ENCODE measurements at places on chromosomes 6 and 20.
A peak's percentile ranks its signal among the peaks of the same experiment; 100 is the strongest.

DNA sequence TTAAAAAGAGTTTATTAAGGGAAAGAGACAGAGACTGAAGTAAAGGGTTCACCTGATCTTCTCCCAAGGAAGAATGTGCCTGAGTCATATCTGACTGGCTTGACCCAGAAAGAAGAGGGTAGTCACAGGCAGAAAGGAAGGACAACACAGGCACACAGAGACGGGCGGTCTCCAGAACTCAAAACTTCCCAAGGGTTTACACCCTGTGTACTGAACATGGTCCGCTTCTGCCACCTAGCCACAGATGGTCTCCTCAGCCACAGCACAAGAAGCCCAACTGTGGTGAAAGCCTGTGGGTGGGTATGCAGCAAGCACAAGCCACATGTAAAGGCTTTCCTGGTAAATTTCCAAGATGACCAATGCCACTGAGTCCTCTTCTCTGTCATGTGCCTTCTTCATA lies 17.2 kb downstream of the UNC5CL start:
- no peak for DNase-seq

GRCh38 chr20:29687438-29687837 lies 1570.0 kb upstream of the DEFB115 start:
- DNase-seq: no peak

- no peak for DNase-seq
These were observed 183.9 kb upstream of the MCHR2 start for GRCh38 chr6:100177956-100178355.

- DNase-seq: no peak
These were observed 672 bp downstream of the SIRPA start for GRCh38 chr20:1895674-1896483.

- DNase-seq: no peak
These were observed 5.0 kb downstream of the COL21A1 start for GRCh38 chr6:56242346-56242745.

DNA sequence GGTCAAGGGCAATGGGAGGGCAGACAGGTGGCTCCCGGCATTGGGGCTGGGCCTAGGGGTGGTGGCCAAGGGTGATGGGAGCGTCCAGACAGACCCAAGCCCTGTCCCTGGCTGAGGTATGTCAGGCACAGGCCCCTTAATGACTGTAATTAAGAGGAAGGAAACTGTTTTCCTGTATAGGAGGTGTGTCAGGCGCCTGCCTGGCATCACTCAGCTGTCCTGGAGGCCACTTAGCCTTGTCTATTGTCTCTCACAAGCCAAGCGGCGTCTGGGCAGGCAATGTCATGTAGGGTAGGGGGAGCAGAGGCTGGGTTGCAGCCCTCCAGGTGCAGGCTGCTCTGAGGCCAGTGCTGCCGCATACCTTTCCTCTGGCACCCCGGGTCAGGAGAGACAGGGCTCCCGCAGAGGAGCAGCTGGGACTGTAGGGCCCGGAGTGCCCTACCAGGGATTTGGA lies 3.9 kb upstream of the FAM83C start:
- DNase-seq: no peak

DNA sequence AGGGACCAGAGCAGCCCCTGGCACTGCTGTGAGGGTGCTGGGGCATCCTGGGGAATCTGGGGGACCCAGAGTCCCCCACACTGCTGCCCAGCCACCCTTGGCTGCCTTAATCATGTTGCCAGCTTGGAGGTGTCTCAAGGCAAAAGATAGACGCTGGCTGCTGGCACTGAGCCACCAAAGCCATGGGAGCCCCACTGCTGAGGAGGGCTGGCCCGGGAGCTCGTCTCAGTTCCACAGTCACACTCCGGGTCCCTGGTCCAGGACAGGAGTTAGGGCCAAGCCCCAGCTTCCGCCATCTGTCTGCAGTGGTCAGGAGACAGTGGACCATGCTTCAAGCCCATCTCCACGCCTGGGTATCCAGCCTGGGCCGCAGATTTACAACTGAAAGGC lies 41.0 kb upstream of the HMGA1 start:
- DNase-seq: no peak

- no peak for DNase-seq
These were observed 62.4 kb upstream of the STXBP5 start for GRCh38 chr6:147141711-147142308.

GRCh38 chr20:49750611-49751396 lies 37.1 kb upstream of the B4GALT5 start:
- DNase-seq: no peak

DNA sequence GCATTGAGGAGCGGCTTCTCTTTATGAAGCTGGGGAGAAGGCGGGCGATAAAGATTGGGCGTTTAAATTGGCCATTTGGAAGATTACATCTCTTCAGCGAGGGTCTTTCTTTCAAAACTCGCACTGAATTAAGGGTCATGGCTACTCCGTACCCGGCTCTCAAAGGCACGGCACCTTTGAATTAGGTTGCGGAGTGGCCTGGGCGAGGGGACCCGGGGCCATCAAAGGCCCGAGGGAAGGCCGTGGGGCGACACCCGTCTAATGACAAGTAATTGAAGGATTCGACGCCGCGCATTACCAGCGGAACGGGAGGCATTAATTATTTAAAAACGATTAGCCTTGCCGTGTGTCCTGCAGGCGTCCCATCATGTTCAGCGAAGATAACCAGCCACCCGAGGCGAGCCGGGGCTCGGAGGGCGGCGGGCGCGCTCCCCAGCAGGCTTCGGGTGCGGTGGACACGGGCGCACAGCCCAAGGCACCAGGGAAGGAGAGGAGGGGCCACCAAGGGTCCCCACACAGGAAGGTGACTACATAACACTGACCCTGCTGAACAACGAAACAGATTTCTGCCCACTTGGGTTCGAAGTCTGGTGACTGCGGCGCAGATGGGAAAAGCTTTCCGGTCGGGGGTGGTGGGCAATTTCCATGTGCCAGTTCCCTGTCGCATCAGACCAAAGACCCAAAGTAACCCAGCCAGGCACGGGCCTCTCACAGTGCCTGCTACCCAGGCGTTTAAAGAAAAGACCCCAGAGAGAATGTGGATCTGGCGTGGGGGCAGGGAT lies 7.4 kb downstream of the FOXA2 start:
- DNase-seq: no peak

DNA sequence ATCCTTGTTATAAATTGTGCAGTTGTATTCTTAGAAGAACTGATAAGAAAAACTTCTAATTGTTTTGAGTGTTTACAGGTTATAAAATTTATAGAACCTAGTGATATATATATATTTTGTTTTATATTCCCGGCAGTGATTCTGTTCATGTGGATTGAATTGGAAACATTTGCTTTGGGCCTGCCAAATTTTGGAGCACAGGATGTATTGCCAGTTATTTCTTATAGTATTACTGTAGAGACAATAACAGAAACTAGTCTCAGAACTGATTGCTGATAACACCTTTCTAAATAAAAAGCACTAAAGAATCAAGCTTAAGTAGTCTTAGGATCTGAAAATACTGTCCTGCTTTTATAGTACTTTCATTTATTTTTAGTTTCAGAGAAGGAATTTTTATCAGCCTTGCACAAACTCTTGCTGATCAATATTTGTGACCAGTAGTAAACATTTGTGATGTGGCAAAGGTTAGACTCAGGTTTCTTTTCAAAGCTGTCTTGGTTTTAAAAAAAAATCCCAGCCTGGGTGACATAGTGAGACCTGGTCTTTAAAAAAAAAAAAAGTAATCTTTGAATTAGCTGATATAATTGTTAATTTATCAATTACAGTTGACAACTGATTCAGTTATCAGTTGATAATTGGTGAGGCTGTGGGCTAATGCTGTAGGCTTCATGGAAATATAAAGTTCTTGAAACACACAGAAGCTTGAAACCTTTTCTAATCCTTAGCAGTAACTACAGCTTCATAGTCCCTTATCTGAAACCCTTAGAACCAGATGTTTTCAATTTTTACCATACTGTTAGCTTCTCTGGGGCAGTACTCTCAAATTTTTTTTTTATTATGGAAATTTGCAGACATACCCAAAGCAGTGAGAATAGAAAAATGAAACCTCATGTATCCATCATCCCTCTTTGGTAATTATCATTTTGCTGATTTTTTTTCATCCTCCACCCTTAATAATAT lies 42.4 kb downstream of the RNGTT start:
- no peak for DNase-seq

DNA sequence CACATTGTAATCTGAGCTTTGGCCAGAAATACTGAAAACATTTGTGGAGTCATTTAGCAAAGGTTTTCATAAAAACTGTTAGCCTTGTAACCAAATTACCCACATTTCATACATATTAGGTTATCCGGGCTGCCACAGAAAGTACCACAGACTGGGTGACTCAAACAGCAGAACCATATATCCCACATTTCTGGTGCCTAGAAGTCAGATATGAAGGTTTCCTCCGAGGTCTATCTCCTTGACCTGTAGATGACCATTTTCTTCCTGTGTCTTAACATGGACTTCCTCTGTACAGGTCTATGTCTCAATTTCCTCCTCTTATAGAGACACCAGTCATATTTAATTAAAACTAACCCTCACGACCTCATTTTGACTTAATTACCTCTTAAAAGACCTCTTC lies 49.5 kb upstream of the SMIM28 start:
- DNase-seq: no peak

GRCh38 chr6:90484903-90485302 lies 102.0 kb downstream of the MAP3K7 start:
- DNase-seq: no peak

DNA sequence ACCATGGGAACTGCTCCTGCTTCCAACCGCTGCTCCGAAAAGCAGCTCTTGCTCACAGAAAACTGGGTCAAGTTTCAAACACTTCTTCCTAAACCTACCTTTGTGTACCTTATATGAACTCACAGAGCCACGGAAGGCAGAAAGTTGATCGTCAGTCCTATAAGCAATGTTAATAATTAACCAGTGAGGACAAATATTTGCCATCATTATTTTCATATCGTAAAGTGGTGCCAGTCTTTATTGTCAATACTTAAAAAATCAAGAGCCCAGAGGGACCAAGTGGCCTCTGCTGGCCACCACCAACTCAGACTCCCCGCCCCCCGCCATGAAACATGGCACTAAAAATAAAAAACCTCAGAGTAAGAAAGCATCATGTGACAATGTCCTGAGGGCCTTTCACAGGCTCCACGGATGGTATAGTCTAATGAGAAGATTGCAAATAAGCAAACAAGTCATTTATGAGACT lies 9.1 kb upstream of the PBOV1 start:
- no peak for DNase-seq

DNA sequence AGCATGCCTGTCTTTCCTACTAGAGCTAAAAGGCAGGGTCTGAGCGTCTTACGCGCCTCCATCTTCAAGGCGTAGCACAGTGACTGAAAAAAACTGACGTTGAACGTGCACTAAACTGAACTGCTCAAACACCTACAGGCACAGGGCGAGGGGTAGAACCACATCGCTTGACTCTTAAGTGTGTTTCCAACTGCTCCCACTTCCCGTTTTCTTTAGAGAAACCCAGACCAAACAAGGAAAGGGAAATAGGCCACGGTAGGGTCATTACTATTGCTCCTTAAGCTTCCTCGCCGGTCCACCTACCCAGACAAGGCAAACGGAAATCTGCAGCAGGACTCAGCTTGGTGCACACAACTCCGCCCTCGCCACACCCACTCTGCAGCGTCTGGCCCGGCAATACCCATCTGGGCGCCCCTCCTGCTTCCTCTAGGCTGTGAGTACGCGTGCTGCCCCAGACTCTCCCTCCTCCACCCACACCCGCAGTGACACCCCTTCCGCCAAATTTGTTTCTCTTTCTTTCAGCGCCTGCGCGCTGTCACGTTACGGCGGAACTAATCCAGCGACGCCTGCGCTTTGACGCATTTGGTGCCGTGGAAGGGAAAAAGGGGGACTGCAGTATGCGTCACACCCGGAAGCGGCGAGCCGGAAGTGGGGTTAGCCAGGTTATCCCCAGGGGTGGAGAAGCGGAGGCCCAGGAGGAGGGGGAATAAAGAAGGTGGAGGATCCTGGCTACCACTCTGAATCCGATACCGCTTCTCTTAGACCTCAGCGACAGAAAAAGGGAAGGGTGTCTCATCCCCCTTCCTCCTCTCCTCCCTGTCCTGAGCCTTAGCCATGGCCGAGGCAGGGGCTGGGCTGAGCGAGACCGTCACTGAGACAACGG lies at the start of gene PPP1R11:
TSS of gene PPP1R11 (plus strand) at position 622 of the 883 bp plus-strand sequence. CDS start at position 835, 213 bp downstream.
- DNase-seq: peak; percentile 100

DNA sequence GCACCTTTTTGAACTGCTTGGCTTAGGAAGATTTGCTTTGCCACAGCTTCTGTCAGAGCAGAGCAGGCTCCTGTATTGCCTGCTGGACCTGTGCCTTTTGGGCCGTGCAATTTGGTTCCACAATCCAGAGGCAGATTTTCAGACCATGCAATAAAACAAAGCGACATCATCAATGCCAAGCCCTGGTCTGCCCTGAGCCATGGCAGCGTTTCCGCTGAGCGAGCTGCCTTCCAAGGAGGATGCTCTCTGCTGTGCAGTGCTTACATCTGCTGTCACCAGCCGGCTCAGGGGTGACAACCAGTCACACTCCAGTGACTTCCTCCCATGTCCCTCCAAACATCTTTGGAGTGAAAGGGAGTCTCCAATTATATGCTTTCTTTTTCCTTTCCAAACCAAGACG lies 282.2 kb downstream of the CDH26 start:
- DNase-seq: no peak

GRCh38 chr6:161080263-161080970 lies 88.8 kb downstream of the MAP3K4 start:
- DNase-seq: peak; percentile 72

DNA sequence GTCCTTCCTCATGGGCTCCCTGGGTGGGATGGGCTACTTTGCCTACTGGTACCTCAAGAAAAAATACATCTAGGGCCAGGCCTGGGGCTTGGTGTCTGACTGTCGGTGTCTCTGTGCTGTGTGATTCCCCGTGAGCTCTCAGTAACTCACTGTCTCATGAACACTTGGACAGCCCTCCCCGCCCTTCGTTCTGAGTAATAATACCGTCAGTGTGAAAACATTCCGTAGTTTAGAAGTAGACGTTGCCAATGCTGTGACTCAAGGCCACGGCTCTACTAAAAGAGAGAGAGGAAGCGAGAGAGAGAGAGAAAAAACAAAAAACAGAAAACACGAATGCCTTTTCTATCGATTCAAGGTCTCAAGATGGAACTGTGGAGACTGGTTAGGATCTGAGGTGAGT lies 31.8 kb downstream of the FITM2 start:
- DNase-seq: no peak

DNA sequence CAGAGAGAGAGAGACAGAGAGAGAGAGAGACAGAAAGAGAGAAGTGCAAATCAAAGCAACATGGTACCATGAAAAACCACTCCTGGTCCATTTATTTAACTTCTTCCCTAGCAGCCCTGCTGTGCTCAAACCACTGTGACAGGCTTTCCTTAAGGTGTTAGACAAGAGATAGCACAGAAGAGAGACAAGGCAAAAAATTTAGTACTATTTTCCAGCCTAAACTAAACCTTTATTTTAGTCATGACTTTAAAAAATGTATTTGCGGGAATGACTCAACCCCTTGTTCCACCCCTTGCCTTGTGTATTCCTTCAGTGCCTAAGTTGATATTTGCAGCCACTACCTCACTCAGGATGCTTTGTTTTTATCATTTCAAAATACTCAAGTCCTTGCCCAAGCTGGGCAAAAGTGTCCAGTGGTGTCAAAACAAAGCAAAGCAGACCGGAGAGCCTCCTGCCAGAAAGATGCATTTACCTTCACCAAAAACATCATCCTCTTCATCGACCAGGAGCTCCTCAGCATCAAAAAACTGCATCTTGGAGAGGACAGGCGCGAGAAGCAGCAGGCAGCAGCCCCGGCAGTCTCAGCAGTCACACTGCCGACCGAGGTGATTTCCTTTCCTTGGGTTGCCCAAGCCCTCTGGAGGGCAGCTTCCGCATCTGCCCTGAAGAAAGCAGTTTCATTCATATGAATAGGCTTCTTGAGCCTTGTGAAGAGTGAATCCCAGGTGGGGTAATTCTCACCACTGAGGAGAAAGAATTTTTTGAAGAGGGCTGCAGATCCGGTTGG lies at the start of gene RIPOR2:
TSS of gene RIPOR2 (minus strand) at position 595 of the 787 bp plus-strand sequence. CDS start at position 533, 62 bp downstream.
- peak; percentile 73 for DNase-seq

All from central memory CD4-positive, alpha-beta T cell (primary cell).